Hematopoietic multipotent progenitor cell treated with erythropoietin and hydrocortisone succinate and interleukin-3 and kit ligand, for 15 days (in vitro differentiated cells): ENCODE measurements at places on chromosomes 11 and 22.

DNA sequence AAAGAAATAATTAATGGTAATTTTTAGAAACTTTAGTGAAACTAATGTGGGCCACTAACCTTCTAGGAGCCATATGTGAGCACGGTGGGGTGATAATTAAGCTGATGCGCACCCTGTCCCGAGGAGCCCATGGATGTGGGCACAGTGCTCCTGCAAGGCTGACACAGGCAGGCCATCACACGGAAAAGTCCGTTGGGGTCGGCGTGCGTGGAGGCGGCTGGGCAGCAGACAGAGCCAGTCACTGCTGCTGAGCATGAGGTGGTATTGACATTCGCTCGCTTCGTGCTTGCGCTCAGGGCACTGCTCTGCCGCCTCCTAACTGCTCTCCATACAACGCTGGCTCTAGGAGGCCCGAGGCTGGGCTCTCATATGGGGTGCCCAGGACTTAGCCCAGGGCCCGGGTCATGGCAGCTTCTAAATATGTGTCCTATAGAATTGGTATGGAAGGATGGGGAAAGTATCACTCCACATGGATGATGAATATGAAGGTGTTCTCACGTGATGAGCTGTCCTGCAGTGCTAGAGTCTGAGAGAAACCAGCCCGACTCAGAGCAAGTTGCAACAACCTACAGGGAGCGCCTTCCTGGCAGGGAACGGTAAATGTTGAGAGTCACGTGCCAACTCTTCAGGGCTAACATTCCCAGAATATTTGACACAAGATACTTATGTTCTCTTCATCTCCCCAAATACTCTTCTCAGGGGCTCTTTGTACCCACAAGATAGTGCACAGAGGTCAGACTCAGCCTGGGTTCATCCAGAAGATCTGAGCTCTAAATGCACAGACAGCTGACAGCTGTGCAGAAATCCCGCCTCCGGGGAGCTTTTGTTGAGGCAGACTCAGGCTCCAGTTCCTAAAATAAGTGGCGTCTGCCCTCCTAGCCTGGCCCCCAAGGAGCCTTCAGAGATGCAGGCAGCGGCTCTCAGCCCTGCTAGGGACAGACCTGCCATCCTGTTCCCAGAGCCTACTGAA is 50.6 kb upstream of the ARFGAP3 start:
- DNase-seq: no peak

DNA sequence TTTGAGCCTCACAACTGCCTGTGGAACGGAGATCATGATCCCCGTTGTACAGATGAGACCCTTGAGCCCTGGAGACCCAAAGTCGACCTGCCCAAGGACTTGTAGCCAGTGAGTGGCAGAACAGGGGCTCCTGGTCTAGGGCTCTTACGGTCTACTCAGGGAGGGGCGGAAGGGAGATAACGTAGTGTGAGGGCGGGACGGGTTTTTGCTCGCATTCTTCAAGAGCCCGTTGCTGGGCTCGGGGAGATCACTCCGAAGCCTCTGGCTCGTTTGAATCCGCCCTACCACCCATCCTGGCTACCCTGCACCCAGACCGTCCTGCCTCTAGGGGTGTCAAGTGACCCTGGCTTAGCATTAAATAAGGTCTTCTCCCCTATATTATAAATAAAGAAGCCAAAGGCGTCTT is 639 bp downstream of the CRY2 start:
- DNase-seq: peak; percentile 73

DNA sequence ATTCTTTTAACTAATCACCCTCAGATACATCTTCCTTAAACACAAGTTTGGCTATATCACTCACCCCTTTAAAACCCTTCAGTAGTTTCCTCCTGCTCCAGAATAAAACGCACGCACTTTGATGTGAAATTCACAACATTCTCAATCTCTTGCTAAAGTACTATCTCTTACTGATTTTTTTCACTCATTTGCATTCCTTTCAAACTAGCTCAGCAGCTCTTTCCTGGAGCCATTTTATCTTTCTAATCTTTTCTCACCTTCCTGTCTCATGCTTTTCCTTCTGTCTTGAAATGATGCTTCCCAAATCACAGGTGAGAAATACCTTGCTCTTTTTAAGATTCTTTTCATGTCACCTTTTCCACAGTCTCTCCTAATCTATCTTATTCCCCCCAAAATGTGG is 1074.4 kb downstream of the DLG2 start:
- DNase-seq: no peak

DNA sequence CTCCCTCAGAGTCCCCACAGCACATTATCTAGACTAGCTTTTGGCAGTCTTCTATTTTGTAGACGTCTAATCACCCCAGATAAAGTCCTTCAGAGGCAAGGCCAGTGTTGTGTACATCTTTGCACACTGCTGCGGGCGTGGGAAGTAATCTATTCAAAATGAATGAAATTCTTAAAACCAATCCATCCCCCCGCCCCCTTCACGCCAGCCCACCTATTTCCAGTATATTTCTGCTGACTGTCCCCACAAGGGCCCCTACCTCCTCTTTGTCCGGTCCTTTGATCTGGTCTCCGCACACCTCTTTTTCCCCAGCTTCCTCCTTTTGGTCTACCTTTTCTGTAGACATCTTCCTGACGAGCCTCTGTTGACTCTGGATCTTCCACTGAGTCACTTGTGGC is 375 bp downstream of the BSCL2 start:
- no peak for DNase-seq

DNA sequence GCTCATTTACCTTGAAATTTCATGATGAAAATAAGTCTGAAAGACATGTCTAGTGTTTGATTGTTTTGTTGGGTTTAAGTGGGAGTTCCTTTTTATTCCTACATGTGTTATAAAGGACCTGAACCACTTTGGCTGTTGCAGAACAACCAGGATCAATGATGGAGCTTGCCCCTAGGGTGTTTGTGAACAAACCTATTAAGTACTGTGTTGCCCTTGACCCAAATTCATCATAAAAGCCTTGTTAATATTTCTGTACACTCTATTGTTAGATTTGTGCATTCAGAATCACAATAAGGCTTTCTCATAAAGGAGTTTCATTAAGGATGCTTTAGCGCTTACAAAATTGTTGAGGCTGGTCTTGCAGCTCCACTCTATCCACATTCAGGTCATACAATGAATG is 452.6 kb downstream of the NELL1 start:
- no peak for DNase-seq

- DNase-seq: no peak
Observed at GRCh38 chr11:626475-627307, at the start of gene SCT. Gene SCT, minus strand, starts transcription at chr11:627181. Its CDS starts 38 bp downstream, at chr11:627143.

GRCh38 chr22:49367041-49367697 is 460.5 kb downstream of the BRD1 start:
- no peak for DNase-seq

DNA sequence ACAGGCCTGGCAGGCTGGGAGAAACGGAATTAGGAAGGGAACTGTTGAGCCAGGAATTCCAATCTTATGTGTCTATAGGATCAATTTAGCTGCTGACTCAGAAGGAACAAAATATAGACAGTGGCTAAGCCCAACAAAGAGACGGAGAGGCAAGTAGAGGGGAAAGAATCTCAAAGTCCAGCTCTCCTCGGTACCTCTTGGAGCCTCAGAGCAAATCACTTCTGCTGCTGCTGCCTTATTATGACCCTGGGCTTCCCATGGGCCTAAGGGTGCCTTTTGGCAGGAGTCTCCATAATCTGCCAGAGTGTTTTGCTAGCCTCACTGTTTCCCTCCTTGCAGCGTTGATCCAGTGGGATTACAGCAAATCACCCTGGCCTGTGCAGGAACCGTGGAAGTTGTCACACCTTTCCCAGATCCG is 31.7 kb downstream of the PAX6 start:
- DNase-seq: no peak

DNA sequence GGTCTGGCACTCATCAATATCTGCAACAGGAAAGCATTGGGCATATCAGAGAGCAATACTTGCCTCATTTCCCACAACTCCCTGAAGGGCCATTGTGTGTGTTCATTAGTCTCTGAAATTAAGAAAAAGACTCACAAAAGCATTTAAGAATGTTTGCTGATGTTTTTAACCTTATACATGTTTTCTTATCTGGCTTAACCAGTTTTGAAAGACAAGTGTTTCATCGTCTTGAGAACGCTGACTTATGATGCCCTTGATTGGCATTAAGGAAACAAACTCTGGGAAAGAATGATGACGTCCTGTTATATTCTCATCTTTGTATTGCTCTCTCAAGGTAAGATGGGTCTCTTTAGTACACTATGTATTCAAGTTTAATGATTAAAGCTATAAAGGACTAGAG is 32.0 kb downstream of the SCUBE2 start:
- DNase-seq: no peak

DNA sequence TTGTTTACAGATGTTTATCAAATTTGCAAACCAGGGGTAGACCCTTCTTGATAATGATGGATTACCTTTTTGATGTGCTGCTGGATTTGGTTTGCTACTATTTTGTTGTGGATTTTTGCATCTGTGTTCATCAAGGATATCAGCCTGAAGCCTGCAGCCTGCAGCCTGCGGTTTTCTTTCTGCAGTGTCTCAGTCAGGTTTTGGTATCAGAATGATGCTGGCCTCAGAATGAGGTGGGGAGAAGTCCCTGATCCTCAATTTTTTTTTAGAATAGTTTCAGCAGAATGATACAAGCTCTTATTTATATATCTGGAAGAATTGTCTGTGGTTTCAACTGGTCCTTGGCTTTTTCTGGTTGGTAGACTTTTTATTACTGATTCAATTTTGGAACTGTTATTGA is 19.7 kb upstream of the RAB38 start:
- DNase-seq: no peak

GRCh38 chr11:74468058-74468457 is 709 bp upstream of the KCNE3 start:
- no peak for DNase-seq

GRCh38 chr11:92154110-92154509 is 70.5 kb upstream of the FAT3 start:
- no peak for DNase-seq

- no peak for DNase-seq
Observed at GRCh38 chr22:43446916-43447315, 35.1 kb downstream of the MPPED1 start.

DNA sequence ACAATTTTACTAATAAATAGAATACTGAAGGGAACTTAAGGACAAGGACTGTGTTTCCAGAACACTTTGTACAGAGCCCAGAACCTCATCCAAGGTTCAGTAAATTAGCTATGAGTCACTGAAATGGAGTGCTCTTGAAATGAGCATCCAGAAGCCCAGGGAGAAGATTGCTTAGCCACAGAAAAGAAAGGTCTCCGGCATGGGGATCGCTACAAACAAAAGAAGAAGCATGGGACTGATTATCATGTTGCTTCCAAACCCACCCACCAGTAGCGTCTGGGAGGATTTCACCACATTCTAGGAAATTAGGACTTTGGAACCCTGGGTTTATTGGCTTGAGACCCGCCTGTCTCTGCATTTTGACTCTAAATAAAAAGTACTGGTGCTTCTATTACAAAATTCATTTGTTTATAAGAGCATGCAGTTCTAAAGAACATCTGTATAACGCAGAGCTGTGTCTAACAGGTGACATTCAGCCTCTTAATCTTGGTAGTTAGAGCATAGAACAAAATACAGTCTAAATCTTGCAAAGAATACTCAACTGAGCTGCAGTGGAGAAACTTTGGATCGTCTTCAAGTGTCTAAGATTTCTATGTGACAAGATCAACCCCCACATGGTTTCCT is 35.9 kb upstream of the SESN3 start:
- DNase-seq: no peak
